IPS DF 19.7 (cell line): ENCODE measurements at places on chromosomes 11 and 22.

GRCh38 chr11:82701847-82702520 lies 31.7 kb downstream of the FAM181B start:
- DNase-seq: no peak

DNA sequence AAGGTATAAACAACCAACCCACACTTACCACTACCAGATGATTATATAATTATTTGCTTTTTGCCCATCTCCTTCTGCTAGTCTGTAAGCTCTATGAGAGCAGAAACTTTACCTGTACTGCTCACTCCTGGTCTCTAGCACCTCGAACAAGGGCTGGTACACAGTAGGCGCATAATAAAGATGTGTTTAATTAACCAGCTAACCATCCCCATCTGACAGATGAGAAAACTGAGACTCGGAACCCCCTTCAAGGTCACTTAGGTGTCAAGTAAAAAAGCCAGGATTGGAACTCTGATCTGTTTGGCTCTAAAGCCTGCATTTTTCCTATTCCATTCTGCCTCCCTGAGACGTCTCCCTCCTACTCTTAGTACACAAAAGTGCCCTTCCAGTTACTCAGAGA lies 370.3 kb downstream of the TENM4 start:
- DNase-seq: no peak

- DNase-seq: no peak
Observed at GRCh38 chr11:98260983-98261382, 759.8 kb upstream of the CNTN5 start.

DNA sequence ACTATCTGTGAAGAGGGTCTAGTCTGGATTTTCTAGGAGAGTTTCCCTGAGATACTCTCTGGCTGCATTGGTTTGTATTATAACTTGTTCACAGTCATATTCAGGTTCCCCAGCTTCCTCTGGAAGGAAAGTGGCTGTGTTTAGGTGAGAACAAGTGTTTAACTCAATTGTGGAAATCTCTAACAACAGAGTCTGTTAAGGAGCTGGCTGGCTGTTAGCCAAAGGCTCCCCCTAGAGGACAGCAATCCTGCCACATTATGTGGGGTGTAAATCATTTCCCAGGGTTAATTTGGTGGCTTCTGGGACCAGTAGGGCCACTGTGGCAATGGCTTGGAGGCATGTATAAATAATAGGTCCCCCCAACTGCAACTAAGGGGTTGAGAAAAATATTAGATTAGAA lies 18.4 kb downstream of the MS4A6E start:
- DNase-seq: no peak

GRCh38 chr22:42275970-42276369 lies 5.5 kb upstream of the TCF20 start:
- no peak for DNase-seq

DNA sequence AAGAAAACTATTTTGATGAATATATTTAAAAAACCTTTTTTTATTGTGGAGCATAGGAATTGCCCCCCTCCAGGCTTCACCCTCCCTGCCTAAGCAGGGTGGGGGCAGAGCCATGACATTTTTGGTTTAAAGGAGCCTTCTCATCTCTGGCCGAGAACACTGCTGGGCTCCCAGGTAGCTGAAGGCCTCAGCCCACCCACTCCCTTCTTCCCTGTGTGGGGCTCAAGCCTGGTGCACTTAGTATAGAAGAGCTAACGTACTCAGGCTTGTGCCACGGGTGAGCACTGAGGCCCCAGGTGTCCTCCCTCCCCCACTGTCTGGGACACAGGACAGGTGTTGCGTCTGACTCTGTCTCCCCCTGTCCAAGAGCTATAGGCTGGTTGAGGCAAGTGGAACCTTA lies 2.2 kb upstream of the IL18BP start:
- DNase-seq: no peak

GRCh38 chr11:46216019-46216764 lies 61.3 kb upstream of the CREB3L1 start:
- DNase-seq: no peak

DNA sequence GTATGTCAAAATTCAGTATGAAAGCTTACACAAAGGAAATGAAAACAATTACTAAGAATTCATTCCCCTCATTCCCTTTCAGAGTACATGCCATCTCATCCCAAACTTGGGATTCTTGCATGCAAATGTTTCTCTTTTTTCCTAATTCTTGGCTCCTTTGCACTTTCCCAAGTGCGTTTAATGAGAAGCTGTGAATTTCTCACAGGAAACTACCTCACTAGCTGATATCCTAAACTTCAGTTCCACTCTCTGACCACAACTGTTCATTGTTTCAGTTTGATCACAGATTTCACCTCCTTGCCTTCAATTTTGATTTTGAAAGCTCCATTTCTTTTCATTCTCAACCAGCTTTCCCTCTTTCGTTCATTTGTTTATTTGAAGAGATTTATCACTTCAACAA lies 5.9 kb upstream of the ARL14EP start:
- DNase-seq: no peak

DNA sequence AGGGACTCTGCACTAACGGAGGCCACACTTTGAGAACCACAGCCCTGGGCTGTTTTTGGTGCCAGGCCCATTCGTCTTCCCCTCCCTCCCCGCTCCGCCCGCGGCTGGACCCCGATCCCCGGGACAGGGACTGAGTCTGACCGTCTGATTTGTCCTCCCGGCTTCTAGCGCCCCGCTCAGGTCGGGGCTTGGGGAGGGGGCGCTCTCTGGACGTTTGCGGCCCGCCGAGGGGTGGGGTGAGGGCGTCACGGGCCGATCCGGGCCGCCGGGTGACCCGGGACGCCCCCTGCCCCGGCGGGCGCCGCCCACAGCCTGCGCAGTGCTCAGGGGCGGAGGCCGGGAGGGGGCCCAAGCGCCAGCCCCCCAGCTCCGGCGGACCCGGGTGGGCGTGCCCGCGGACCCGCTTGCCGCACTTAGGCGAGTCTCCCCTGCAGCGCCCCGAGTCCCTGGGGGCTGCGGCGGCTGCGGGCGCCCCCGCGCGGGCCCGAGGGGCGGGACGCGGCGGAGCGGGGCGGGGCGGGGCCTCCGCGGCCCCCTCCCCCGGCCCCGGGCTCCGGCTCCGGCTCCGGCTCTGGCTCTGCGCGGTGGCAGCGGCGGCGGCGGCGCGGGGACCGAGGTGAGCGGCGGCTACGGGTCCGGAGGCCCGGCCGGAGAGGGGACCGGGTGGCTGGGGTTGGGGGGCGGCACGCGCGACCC lies 33.7 kb upstream of the PRR5 start:
- no peak for DNase-seq

- DNase-seq: no peak
Observed at GRCh38 chr11:21321072-21321471, 651.7 kb downstream of the NELL1 start.

- DNase-seq: no peak
Observed at GRCh38 chr22:34886391-34886790, 179.6 kb upstream of the ISX start.

GRCh38 chr11:66419825-66420224 lies 1.0 kb upstream of the NPAS4 start:
- DNase-seq: no peak

DNA sequence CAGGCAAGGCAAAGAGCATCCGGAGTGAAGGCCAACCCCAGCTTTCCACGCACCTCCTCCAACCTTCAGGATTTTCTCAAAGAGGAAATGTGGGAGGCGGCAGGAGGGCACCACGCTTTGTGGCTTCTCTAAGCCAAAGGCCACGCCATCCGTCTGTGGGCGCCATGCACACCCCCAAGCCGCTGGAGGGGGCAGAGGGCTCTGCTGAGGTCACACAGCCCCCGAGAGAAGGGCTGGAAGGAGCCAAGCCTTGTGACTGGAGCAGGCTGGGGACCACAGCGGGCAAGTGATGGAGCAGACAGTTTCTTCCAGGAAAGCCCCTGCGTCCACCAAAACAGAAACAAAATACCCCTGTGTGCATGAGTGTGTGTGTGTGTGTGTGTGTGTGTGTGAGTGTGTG lies 527.4 kb downstream of the BRD1 start:
- no peak for DNase-seq

GRCh38 chr11:41245704-41246398 lies 213.6 kb downstream of the LRRC4C start:
- no peak for DNase-seq

DNA sequence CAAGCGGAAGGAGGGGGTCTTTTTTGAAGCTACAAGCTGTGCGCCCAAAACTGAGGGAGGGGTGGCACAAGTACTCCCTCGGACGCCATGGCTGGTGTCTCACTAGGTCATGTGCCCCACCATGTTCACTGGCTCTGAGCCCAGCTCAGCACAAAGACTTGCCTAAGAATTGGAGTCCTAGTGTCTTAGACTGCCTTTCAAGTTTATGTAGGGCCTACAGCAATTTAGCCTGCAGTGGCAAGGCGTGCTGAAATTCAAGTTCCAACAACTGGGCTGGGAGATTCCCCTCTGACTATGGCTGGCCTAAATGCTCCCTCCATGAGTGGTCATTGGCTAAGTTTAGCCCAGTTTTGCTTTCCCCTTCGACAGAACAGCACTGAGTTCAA lies 27.3 kb downstream of the FCHSD2 start:
- DNase-seq: no peak

DNA sequence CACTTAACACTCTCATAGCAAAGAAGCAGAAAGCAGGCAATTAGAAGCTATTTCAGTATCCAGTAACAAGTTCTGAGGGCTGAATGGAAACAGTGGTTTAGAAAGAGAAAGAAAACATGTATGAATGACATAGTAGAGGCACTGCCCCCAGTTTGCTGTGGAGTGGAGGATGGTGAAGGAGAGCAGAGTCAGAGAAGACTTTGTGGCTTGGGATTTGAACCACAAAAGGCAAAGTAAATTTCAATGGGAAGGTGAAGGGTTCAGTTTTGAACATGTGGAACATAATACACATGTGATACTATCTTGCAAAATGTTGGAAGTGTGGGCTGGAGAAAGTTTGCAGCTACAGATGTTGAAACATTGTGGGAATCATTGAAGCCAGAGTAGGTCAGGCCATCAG lies 81.4 kb downstream of the SNX19 start:
- DNase-seq: no peak

- DNase-seq: no peak
Observed at GRCh38 chr11:112292188-112292587, 31.5 kb upstream of the PLET1 start.

DNA sequence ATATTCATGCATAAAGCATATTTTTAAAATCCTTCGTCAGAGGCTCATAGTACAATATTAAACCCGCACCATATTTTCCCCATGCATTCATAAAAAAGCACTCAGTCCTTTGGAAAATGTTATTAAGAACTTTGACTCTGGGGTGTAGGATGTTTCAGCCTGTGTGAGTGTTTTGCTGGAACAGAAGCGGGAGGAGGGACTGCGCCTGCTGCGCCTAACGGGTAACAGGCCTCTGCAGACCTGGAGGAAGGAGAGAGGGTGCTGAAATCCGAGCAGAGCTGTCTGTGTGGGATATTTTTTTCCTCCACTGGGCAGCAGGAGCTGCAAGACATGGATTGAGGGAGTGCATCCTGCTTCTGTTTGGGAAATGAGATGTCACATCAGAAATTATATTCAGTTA lies 483.0 kb downstream of the BRD1 start:
- no peak for DNase-seq

DNA sequence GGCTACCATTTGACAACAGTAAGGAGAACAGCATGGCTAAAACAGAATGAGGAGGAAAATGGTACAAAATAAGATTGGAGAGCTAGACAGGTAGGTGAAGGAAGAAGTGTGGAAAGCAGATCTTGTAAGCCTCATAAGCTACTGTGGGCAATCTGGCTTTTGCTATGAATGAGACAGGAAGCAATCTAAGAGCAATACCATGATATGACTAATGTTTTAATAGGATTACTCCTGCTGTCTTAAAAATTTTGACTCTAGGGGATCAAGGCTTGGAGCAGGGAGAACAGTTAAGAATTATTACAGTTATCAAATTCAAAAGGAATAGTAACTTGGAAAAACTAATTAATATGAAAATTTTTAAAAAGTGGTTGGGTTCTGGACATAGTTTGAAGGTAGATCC lies 1166.0 kb upstream of the CCDC90B start:
- no peak for DNase-seq

DNA sequence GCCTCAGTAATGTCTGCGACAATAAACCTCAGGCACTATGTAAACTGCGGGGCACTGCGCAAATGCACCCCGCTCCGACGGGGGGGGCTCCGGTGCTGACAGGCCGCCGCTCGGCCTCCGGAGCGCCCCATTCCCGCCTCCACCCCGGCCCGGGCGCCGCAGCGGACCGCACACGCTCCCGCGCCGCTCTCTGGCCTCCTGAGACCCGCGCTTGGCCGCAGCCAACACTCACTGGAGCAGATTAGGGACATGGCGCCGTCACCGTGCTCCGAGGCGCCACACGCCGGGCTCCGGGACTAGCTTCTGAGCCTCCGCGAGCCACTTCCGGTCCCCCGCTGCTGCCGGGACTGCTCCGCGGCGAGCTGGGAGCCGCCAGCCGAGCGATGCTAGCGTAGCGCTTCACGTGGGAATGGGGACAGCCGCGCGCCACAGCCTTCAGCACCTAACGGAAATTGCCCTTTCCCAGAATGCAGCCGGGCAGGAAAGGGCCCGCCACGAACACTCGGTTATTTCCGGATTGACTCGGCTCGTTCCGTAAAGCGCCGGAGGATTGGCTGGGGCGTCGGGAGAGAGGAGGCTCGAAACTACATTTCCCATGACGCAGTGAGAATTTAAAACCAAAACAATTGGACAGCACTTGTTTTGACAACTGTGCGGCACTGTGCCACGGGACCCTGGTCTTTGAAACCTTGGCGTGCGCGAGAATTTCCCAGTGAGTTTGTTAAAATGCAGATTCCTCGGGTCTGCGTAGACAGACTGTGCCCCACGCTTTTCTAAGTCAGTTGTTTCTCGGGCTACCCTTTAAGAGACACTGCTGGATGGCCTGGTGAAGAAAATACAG lies at the start of gene PRPF19:
PRPF19 (minus strand) TSS at position 454 of the 841 bp plus-strand sequence; CDS start at position 251, 203 bp downstream.
- no peak for DNase-seq

- DNase-seq: no peak
Observed at GRCh38 chr11:77374108-77374507, 72.6 kb upstream of the GDPD4 start.

DNA sequence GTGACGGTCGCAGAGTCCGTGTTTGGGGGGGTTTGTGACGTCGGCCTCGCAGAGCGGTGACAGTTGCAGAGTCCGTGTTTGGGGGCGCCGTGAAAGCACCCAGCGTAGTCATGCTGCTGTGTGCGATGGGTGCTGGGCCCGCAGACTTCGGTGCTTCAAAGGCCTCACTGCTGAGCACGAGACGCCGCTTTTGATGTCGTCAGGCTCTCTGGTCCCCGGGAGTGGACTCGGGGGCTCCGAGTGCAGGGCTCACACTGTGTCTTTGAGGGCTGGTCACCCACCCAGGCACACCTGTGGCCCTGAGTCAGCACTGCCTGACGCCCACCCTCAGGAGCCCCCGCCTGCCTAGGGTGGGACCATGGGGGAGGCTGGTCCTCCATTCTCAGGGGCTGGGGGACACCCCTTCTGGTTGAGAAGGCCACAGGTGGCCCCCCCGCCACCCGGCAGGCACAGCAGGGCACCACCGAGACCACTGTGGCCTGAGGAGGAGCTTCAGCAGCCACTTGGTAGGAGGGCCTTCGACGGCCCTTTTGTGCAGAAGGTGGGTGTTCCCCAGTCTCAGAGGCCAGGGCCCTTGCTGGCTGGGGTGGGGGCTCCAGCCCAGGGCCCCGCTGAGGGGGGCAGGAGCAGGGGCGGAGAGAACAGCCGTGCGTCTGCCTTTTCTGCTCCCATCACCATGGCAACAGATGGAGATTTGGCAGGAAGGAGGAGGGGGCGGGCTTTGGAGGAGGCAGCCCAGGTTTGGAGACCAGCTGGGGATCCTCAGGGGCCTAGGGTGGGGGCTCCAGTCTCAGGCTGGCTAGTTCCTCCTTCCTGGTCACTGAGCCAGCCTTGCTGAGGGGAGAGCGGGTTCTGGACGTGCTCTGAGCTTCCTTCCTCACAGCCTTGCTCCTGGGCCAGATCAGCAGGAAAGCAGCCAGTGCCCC lies 20.9 kb downstream of the BRSK2 start:
- no peak for DNase-seq

- DNase-seq: no peak
Observed at GRCh38 chr11:19832086-19832750, 119.6 kb downstream of the NAV2 start.
